ENCODE measurements at places on chromosomes 5 and 9.

DNA sequence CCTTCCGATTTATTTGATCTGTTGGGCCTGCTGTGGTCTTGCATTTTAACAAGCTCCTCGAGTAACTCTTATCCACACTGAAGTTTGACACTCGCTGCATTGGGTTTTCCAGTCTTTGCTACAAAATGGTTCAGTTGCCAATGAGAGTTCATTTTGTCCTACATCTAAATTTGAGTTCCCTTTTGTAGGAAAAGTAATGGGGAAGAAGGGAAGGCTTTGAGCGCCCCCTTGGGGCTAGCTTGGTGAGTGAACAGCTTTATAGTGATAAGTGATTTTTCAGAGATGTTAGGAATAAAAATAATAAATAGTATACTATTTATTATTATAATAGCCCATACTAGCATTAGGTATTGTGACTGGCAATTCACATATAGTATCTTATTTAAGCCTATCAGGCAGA, 89.9 kb upstream of the GNAQ start:
- no peaks in the 10 kb centered on the region for H3K36me3 ChIP-seq
- H3K4me3 ChIP-seq, result no peak overlapping the region
- peak; percentile 57 for DNase-seq
- peaks cover 11% of the 10 kb centered on the region for H3K27me3 ChIP-seq
- H3K4me1 ChIP-seq, result no peaks in the 10 kb centered on the region

DNA sequence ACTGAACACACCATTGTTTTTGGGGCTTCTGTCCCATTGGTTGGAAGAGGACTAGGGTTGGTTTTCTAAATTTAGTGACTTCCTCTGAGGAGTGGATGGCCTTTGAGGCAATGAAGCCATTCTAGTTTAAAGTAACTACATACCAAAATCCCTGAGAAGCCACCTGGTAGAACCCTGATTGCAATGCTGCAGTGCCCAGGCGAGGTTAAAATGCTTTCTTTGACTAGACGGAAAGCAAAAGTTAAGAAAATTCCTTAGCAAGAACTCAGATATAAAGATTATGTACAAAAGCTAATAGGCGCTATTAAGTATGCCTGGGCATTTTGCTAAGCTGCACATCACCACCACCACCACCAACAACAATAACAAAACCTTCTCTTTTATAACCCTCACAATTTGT, 20.6 kb downstream of the GLRX start:
- H3K27ac ChIP-seq, result peak overlapping the region; percentile 78
- H3K36me3 ChIP-seq, result peaks cover 10% of the 10 kb centered on the region
- no peak overlapping the region for H3K4me3 ChIP-seq
- no peaks in the 10 kb centered on the region for H3K27me3 ChIP-seq

DNA sequence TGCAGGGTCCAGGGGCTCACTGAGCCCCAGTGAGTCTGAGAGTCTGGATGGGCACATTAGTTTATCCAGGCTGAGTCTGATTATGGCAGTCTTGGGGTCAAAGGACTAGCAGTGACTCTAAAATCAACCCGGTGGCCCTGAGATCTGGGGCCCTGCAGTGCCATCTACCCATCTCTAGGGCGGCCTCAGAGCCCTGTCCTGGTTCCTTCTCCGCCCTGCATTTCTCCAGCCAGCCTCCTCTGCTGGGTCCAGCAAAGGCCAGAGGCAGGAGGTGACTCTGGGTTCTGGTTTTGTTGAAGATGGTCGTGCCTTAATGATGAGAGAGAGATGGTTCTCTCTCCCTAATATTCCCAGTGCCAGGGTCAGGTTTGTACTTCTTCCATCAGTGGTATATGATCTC, 15.0 kb downstream of the DCANP1 start:
- no peak overlapping the region for H3K4me3 ChIP-seq
- no peak overlapping the region for H3K27ac ChIP-seq
- H3K4me1 ChIP-seq, result peaks cover 18% of the 10 kb centered on the region
- no peak for DNase-seq
- H3K27me3 ChIP-seq, result peaks cover 36% of the 10 kb centered on the region
- no peaks in the 10 kb centered on the region for H3K36me3 ChIP-seq

GRCh38 chr5:71932131-71932654, 175.1 kb upstream of the MAP1B start:
- H3K27ac ChIP-seq, result no peak overlapping the region
- H3K4me1 ChIP-seq, result peaks cover 2% of the 10 kb centered on the region
- DNase-seq, result peak; percentile 17
- no peaks in the 10 kb centered on the region for H3K27me3 ChIP-seq
- no peaks in the 10 kb centered on the region for H3K36me3 ChIP-seq

- H3K27ac ChIP-seq, result no peak overlapping the region
- H3K36me3 ChIP-seq, result no peaks in the 10 kb centered on the region
- DNase-seq, result no peak
- no peak overlapping the region for H3K4me3 ChIP-seq
Observed at GRCh38 chr9:126117631-126118030, 209.0 kb upstream of the MVB12B start.

DNA sequence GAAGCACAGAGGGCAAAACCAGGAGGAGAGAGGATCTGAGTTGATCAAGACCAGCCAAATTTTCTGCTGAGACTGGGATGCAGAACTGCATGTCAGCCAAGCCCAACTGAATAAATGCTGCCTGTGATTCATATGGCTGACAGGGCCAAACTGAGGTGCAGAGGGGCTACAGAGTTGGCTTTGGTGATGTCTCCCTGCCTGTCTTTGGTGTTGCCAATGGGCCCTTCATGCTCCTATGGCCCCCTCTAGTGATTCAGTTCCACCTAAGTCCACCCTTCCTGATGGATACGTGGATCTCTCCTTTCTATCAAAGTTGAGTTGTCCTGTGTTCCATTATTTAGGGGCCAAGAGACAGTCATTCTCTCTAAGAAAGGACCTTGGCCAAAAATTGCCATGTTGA, 163.6 kb upstream of the TLE4 start:
- no peaks in the 10 kb centered on the region for H3K27me3 ChIP-seq
- H3K4me1 ChIP-seq, result peaks cover 2% of the 10 kb centered on the region
- H3K36me3 ChIP-seq, result no peaks in the 10 kb centered on the region

GRCh38 chr5:147479444-147479843, 30.4 kb downstream of the DPYSL3 start:
- peak overlapping the region; percentile 52 for H3K27ac ChIP-seq
- H3K4me3 ChIP-seq, result no peak overlapping the region

DNA sequence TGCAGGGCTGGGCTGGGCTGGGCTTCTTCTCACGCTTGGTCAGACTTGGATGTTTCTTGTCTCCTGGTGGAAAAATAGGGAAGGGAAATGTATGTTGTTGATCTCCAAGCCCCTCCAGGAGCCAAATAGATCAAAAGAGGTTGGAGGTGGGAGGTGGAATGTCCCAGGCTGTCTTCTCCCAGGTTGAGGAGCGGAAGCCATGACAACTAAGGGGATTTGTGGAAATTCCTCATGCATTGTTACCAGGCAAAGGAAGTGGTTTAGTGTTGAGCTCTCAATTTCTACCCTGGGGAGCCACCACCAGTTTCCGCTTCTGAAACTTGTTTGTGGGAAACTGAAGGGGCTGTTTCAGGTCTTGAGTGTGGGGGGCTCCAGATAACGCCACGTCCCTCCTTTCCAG, 79.0 kb downstream of the SPRY4 start:
- no peak overlapping the region for H3K27ac ChIP-seq
- no peaks in the 10 kb centered on the region for H3K36me3 ChIP-seq
- H3K27me3 ChIP-seq, result no peaks in the 10 kb centered on the region

DNA sequence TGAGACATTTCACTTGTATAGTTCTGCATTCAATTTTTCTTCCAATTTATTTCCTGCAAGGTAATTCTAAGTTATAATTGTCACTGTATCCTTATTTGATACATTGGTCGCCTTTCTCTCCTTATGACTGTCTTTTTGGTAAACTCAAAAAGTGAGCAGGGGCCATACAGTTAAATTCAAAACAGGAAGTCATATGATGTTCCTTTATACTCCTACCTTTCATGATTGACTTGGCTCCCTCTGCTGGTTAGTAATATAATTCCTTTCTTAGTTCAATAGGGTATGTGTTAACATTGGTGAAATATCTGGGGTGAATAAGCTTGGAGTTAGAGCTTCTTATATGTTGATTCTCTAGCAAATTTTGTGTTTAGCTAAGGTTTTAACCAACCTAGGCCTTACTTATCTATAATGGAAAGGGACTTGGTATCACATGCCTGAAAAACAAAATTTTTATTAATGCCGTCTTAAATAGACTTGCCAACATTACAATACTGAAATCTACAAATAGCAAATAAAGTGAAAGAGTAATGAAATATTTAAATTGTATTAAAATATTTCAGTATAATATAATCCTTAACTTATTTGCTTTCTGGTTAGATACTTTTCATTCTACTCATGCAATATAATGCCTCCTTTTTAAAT, 6.0 kb upstream of the NIPBL start:
- H3K36me3 ChIP-seq, result no peaks in the 10 kb centered on the region
- no peak overlapping the region for H3K4me3 ChIP-seq
- H3K27ac ChIP-seq, result no peak overlapping the region
- DNase-seq, result peak; percentile 78
- H3K27me3 ChIP-seq, result no peaks in the 10 kb centered on the region
- no peaks in the 10 kb centered on the region for H3K4me1 ChIP-seq

GRCh38 chr5:91049800-91050199, 333.3 kb downstream of the ARRDC3 start:
- DNase-seq, result peak; percentile 40
- no peaks in the 10 kb centered on the region for H3K27me3 ChIP-seq
- H3K27ac ChIP-seq, result no peak overlapping the region
- no peaks in the 10 kb centered on the region for H3K36me3 ChIP-seq

DNA sequence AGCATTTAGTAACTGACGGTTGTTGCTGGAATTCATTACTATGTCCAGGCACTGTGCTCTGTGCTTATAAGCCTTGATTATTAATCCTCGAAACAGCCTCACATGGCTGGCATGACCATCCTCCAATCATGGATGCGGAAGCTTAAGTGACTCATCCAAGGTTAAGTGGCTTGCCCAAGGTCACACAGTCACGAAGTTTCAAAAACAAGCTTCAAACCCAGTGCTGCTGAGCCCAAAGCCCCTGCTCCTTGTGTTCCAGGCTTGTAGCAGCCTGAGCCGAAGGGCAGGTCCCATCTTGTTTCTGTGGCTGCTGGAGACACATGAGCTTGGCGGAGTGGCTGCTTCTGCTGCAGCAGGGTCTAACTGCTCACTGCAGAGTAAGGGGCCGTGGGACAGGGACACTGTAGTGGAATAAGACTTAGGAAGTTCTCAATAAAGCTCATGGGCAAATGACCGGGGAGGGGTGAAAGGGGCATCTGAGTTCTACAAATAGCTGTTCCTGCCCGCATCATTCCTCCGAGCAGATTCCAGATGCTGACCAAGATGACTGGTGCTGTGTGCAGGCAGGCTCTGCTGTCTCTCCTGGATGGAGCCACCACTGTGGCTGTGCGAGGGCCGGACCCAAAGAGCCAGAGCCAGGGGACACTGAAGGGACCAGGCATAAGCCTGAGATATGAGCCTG, 32.4 kb downstream of the WHRN start:
- DNase-seq, result peak; percentile 61
- no peak overlapping the region for H3K4me3 ChIP-seq
- no peaks in the 10 kb centered on the region for H3K27me3 ChIP-seq
- peaks cover 12% of the 10 kb centered on the region for H3K4me1 ChIP-seq
- peaks cover 33% of the 10 kb centered on the region for H3K36me3 ChIP-seq

- H3K27ac ChIP-seq, result no peak overlapping the region
- H3K4me1 ChIP-seq, result no peaks in the 10 kb centered on the region
- H3K36me3 ChIP-seq, result no peaks in the 10 kb centered on the region
- no peak overlapping the region for H3K4me3 ChIP-seq
- no peaks in the 10 kb centered on the region for H3K27me3 ChIP-seq
- no peak for DNase-seq
Observed at GRCh38 chr5:168377525-168377924, 86.1 kb downstream of the WWC1 start.

- H3K36me3 ChIP-seq, result no peaks in the 10 kb centered on the region
- no peak overlapping the region for H3K4me3 ChIP-seq
- H3K27me3 ChIP-seq, result no peaks in the 10 kb centered on the region
- H3K4me1 ChIP-seq, result no peaks in the 10 kb centered on the region
- DNase-seq, result no peak
Observed at GRCh38 chr5:40654377-40654991, 25.2 kb upstream of the PTGER4 start.

DNA sequence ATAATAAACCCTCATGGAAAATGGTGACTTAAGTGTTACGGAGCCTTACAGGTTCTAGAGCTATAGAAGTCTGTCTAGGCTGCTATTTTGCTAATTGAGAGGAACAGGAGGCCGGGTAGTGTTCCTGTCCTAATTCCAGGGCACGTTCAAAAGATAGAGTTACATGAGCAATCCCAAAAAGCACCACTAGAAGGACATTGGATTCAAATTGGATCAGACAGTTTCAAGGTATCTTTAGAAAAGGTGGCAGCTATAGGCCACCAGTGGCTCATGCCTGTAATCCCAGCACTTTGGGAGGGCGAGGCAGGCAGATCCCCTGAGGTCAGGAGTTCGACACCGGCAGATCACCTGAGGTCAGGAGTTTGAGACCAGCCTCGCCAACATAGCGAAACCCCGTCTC, 458.8 kb downstream of the TMEM232 start:
- no peaks in the 10 kb centered on the region for H3K4me1 ChIP-seq
- H3K27me3 ChIP-seq, result no peaks in the 10 kb centered on the region
- H3K36me3 ChIP-seq, result no peaks in the 10 kb centered on the region
- DNase-seq, result no peak

DNA sequence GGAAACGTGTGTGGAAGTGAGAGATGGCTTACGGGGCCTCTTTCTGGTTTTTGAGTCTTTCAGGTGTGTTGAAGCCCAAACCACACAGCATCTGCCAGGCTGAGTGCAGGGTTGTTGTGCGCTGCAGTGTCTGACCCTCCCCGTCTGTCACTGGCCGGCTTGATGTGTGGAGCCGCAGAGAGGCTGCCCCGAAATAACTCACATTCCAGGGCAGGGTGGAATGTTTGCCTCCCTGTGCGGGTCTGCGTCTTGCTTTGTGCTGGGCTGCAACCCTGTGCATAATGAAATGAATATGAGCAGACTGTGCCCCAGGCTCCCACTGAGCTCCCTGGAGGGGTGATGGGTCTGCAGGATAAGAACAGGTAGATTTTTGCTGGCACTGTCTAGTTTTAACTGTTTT, 9.9 kb upstream of the PLEKHG4B start:
- H3K4me3 ChIP-seq, result no peak overlapping the region
- peaks cover 32% of the 10 kb centered on the region for H3K4me1 ChIP-seq
- peak overlapping the region; percentile 15 for H3K27ac ChIP-seq
- peak; percentile 15 for DNase-seq
- peaks cover 66% of the 10 kb centered on the region for H3K27me3 ChIP-seq

DNA sequence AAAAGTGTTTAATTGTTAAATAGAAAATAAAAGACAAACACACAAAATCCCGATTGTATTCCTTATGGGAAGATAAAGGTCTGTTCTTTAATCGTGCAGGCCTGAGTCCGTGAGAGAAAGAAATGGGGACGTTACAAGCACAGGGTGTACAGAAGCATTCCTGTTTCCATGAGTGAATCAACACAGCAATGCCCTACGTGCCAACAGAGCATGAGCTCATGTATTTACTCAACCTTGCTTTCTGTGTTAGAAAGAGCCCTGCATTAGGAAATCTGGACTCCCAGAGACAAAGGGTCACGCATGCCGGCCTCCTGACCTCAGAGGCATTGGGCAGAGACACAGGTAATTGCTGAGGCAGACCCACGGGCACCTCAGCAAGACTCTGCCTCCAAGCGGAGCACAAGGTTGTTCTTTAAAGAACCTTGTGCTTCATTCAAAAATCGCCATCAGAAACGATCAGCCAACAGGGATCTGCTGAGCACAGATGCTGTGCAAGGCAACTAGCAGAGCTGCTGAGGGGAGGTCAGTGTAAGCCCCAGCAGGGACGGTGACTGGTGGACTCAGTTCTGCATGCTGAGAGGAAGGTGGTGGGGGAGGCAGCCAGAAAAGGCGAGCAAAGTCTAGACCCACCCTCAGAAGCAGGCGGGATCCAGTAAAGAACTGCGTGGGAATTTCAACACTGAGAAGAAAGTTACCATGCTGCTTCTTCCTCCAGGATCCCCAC, 101.0 kb downstream of the TLE1 start:
- no peak overlapping the region for H3K4me3 ChIP-seq
- no peaks in the 10 kb centered on the region for H3K27me3 ChIP-seq
- DNase-seq, result peak; percentile 82
